Esophagus muscularis mucosa (tissue), 4 donors: ENCODE measurements at places on chromosomes 6 and 20. TPM values are rescaled to one million over a fixed set of nuclear protein-coding genes. Genes with fewer than 3 reads are reported as not detected.
A peak's percentile ranks its signal among the peaks of the same experiment; 100 is the strongest.

Gene MEI4
- total RNA-seq: 0.17 TPM

Gene ILRUN
- 88.8 TPM for total RNA-seq

Gene PEX6
- total RNA-seq: 21.6 TPM

DNA sequence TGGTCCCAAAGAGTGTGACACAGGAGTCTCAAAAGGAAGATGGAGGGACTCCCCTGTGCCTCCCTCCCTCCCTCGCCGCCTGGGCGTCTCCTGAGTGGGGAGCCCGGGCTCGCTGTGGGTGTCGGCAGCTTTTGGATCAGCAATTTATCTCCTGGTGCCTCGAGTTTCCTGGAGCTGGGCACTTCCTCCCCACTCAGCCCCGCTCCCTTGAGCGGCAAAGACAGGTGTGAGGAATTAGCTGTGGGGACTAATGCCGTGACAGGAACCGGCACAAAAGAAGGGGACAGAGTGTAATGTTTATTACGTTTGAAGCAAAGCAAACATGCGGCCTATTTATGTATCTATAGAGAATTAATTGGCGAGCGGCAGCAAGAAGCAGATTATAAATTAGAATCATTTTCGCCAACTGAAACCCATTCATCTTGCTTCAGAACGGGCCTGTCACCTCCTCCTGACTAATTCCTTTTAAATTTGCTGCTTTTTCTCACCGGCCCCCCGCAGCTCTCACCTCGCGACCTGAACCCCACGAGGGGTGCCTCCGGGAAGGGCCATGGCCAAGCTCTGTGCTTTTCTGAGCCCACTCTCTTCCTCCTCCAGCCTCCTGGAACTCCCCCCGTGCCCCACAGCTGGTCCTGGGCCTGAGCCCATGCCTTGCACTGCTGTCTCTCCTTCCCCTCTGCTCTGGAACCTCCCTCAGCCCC, 8.8 kb upstream of the CDH22 start:
- DNase-seq: no peak

DNA sequence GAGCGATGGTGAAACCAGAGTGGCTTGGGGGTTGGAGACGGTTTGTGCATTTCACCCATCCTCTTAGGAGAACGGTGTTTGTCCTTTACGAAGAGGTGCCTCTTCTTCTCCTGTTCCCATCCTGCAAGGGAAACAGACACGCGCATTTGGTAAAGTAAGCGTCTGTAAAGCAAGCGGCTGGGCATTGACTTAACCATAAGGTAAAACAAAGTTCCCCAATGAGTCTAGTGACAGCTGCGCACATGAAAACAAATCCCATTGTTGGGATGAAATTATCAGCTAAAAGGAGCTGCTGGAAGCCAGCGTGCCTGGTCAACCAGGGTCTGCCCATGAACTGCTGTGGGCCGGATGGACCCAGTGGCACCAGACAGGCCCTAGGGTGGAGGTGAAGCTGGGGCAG, 5.8 kb downstream of the BHLHE23 start:
- no peak for DNase-seq

DNA sequence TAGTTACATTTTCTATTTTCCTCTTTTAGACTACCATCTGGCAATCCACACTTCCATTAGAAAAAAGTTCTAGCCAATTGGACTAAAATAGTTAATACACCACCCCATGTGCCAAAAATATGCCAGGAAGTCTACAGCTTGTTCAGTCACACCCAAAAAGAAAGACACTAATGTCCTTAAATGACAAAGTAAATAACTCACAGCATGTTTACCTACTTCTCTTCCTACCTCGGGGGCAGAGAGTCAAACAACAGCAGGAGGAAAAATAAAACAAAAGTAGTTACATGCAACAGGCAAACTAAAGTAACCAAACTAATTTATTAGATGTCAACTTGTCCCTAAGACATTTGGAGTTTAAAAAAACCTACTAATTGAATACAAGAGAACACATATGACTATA, 57.0 kb downstream of the UBE3D start:
- no peak for DNase-seq

- DNase-seq: no peak
These were observed 445.7 kb downstream of the CDC5L start for GRCh38 chr6:44833248-44833647.

- no peak for DNase-seq
These were observed 9.1 kb upstream of the ZNF133 start for GRCh38 chr20:18279242-18279641.

DNA sequence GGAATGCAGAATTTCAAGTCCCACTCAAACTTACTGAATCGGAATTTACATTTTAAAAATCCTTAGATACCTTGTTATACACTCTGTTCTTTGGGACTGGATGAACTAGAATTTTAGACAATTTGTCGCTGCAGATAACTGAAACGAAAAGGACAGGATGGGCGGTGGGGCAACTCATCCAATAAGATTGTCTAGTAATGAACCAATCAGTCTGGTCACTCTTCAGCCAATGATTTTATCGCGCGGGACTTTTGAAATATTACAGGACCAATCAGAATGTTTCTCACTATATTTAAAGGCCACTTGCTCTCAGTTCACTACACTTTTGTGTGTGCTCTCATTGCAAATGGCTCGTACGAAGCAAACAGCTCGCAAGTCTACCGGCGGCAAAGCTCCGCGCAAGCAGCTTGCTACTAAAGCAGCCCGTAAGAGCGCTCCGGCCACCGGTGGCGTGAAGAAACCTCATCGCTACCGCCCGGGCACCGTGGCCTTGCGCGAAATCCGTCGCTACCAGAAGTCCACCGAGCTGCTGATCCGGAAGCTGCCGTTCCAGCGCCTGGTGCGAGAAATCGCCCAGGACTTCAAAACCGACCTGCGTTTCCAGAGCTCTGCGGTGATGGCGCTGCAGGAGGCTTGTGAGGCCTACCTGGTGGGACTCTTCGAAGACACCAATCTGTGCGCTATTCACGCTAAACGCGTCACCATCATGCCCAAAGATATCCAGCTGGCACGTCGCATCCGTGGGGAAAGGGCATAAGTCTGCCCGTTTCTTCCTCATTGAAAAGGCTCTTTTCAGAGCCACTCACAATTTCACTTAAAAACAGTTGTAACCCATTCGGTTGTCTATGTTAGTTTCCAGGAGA, 41.9 kb upstream of the HFE start:
- DNase-seq: peak; percentile 95

- DNase-seq: peak; percentile 99
These were observed at the start of gene ZMYND8 for GRCh38 chr20:47356526-47357295. Gene ZMYND8, minus strand, starts transcription at chr20:47356699. Its CDS starts 29 bp downstream, at chr20:47356670.

GRCh38 chr6:139282684-139283083, 9.1 kb downstream of the TXLNB start:
- no peak for DNase-seq

GRCh38 chr6:33278810-33279209, 1.9 kb downstream of the B3GALT4 start:
- no peak for DNase-seq

DNA sequence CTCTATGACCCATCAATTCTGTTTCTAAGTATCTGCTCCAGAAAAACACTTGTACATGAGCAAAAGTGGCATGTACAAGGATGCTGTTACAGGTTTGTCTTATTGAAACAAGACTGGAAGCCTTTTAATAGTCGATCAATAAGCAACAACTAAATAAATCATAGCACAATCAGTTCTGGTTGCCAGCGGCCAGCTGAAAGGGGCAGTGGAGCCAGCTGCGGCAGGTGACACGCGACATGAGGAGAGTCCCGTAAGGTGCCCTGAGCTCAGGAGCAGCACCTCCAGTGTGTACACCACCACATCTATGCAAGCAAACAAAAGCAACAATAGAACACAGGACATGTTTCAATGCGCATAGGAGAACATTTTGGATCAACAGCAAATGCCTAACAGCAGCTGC, 20.7 kb upstream of the NNAT start:
- DNase-seq: no peak

DNA sequence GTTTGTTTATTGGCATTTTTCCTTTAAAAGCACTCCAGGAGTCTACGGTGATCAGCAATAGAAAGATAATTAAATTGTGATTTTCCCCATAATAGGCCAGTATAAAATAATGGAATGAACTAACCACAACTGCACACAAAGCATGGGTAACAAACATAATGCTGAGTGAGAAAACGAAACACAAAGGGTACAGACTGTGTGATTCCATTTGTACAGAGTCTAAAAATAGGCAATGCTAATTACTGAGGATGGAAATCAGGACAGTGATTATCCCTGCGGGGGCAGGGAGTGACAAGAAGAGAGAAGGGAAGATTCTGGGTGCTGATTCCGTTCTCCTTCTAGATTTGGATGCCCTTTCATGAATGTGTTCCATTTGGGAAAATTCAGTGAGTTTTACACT, 478.1 kb downstream of the PREX1 start:
- DNase-seq: no peak

DNA sequence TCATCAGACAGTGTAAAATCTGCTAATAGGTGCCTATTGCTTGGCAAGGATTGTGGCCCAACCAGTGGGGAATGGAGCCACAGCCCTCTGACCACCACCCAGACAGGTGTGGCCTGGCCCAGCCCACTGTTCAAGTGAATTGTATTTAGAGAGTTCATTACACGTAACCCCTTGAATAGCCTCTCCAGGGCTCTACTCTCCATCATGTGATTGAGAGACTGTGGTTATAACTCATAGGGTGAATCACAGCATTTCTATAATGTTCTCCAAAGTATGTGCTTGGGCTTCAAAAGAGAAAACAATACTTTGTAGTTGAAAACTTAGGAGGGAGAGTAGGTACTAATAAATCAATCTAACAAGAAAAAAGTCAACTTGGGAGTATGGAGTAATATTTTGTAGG, 38.4 kb downstream of the ALDH8A1 start:
- DNase-seq: no peak
